Small intestine (tissue), 16 donors: ENCODE measurements at places on chromosomes 12 and 14.

DNA sequence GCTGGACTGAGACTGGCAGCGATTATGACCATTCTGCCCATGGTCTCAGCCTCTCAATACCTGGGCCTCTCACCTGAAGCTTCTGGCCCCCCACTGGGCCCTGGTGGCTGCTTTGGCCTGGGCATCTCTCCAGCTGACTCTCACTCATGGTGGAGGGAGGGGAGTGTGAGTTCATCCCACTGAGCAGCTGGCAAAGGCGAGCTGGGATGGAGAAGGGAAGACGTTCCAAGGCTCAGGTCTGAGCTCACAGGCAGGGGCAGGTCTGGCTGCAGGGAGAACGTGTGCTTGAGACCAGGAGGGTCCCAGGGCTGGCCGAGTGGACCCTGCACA lies 103.5 kb downstream of the TMEM121 start:
- no peak for DNase-seq
- no peaks in the 10 kb centered on the region for H3K27me3 ChIP-seq
- H3K27ac ChIP-seq, result no peak overlapping the region
- no peaks in the 10 kb centered on the region for H3K4me1 ChIP-seq
- H3K36me3 ChIP-seq, result no peaks in the 10 kb centered on the region
- H3K4me3 ChIP-seq, result no peak overlapping the region

GRCh38 chr14:80049055-80049454 lies 162.2 kb downstream of the DIO2 start:
- H3K4me3 ChIP-seq, result no peak overlapping the region
- H3K27ac ChIP-seq, result no peak overlapping the region
- no peaks in the 10 kb centered on the region for H3K4me1 ChIP-seq
- no peaks in the 10 kb centered on the region for H3K36me3 ChIP-seq
- H3K27me3 ChIP-seq, result no peaks in the 10 kb centered on the region
- no peak for DNase-seq

- H3K4me1 ChIP-seq, result no peaks in the 10 kb centered on the region
- no peak overlapping the region for H3K4me3 ChIP-seq
- no peak overlapping the region for H3K27ac ChIP-seq
- DNase-seq, result no peak
- no peaks in the 10 kb centered on the region for H3K27me3 ChIP-seq
Measured at GRCh38 chr14:74179856-74180255, 59.4 kb upstream of the VSX2 start.

- H3K4me1 ChIP-seq, result no peaks in the 10 kb centered on the region
- DNase-seq, result no peak
- H3K36me3 ChIP-seq, result peaks cover 10% of the 10 kb centered on the region
- H3K4me3 ChIP-seq, result no peak overlapping the region
Measured at GRCh38 chr12:111359231-111359913, 9.5 kb downstream of the PHETA1 start.
